Fibroblast of skin of back (primary cell): ENCODE measurements at places on chromosomes 11 and 22.

DNA sequence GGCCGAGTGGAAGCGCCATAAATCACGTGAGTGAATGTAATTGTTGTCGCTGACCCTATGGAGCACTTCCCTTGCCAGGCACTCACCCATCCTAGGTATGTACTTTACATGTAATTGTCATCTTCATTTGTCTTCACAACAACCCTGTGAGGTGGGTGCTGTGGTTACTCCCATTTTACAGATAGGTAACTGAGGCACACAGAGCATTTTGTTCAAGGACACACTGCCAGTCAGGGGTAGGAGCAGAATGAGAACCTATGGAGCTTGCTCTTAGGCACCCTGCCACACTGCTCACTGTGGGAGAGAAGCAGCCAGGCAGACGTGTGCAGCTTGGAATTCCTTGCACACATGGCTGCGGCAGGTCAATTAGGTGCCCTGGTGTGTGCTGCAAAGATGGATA lies 785 bp upstream of the EFCAB6 start:
- DNase-seq: no peak

GRCh38 chr11:39412117-39412516 lies 2047.3 kb downstream of the LRRC4C start:
- DNase-seq: no peak

GRCh38 chr11:67033661-67034166 lies 10.8 kb downstream of the SYT12 start:
- peak; percentile 96 for DNase-seq

GRCh38 chr11:1150769-1151365 lies 6.9 kb upstream of the MUC5AC start:
- DNase-seq: peak; percentile 15

DNA sequence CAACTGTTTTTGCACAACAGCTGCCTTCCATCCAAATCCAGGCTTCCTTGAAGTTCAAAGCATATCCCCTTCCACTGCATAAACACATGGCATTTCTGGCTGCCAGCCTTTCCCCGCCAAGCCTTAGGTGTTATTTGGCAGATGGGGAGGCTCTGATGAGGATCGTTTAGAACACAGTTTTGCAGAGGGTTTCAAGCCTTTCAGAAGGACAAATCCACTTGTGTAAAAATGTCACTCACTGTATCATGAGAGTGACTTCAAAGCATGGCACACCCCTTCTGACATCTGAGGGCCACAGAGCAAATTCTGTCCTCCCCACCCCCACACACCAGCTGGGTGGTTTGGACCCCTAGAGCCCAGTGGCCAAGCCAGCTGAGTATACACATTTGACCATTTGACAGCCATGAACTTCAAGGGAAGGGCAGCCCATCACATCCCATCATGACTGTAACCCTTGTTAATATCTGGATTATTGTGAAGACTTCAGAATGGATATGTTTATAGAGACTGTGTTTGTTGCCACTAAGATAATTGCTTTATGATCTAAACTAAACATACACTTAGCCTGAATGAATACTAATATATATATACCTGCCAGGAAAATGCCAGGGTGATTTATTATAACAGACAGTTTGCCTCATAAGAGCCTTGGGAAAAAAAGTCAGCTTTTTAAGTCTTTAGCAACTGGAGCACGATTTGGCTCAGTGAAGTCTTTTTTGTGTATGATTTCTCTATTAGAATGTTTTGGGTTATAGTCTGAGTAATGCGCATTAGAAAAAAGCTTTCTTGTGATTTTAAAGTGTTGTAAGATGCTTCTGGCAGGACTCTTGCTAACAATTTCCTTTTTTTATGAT lies 31.9 kb downstream of the FBLN1 start:
- no peak for DNase-seq

DNA sequence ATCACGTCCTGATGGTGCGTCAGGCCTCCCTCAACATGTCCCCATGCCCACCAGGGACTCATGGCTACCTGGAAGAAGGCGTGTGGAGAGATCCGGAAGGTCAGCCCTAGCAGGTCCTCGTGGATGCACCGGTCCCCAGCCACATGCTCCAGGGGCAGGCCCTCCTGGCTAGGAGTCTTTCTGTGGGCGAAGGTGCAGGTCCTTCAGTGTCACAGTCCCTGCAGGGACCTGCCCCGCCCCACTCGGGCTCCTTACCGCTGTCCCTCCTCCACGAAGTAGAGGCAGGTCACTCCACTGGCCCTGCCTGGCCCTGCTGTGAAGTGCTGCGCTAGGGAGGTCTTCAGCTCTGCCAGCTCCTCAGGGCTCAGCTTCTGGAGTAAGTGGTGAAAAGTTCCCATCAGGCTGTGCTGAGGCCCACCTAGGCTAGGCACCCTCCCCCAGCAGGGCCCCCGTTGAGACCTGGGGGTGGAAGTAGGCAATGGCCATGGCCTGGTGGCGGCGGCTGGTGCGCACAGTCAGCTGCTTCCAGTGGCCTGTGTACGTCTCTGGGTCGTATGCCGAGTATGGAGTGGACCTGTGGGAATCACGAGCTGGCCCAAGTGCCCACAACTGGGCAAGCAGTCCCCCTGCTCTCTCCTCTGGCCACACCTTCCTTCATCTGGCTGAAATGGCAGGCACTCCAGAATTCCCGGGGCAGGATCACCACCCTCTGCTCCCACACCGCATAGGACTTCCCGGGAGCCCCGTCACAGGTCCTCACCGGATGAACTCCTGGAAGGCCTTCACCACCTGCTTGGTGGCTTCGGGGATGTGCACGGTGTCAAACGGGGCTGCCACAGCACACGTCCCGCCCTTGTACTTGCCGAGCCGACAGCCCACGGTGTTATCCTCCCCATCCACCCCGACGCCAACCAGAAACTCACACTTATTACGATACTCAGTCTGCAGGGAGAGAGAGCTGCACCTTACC lies 1.1 kb upstream of the RANBP1 start:
- no peak for DNase-seq

DNA sequence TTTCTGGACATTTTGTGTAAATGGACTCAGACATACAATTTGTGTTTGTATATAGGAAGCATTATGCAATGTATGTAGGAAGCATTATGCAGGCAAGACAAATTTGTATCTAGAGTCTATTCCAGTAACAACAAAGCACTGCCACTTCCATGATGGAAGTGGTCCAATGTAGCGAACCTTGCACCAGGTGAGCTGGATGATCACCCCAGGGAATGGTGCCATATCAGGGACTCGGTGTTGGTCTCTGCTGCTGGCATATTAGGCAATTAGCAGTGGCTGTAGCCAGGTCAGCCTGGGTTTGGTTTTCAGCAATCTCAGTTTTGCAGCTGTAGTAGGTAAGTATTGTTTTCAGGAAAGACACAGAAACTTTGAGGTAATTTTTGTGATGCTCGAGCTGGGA lies 12.8 kb downstream of the ZFP91 start:
- DNase-seq: no peak

- DNase-seq: peak; percentile 30
Observed at GRCh38 chr22:19659805-19660345, 54.4 kb upstream of the SEPTIN5 start.
